ENCODE measurements at places on chromosomes 1 and 21.

- DNase-seq: no peak
Observed at GRCh38 chr1:202164271-202165037, 4.1 kb upstream of the PTPN7 start.

DNA sequence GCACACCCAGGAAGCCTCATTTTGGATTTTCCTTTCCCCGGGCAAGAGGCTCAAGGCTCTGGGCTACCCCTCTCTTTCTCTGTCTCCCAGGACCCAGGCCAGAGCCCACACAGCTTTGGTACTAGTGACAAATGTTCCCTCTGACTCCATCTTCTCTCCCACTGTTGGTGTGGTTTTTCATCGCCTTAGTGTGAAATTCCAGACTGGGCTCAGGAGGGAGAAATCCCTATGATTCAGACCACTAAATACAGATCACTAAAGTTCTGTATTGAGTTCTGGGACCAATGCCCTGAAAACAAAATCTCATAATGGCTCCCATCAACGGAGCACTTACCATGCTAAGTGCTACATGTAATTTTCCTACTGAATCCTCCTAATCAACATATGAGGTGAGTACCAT lies 26.1 kb downstream of the IQGAP3 start:
- no peak for DNase-seq

DNA sequence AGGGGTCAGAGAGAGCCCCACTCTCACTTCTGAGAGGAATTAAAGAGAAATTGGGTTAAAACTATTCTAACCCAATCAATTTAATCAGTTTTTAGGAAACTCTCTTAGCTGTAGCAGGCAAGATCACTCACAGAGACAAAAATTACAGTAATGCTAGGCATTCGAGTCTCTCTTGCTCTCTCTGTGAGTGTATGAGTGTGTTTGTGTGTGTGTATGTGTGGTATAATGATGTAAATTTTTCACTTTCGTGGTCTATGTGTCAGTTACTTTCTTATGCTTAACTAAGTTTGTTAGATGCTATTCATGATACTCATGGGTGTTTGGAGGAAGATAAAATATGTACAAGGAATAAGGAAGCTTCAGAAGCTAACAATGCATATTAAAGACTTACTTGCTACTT lies 131.3 kb downstream of the FASLG start:
- no peak for DNase-seq

DNA sequence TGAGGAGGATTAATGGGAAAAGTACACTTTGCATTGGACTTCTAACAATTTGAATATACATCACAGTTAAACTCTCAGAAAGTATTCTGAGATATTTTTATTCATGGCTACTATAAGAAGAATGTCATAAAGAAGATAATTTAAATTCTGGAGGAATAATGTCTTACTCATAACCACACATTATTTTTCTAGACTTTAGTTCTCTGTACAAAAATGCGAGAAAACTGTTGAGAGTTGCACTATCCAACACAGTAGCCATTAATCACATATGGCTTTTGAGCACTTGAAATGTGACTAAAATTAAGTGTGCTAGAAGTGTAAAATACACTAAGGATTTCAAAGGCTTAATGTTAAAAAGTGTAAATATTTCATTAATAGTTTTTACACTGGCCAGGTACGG lies 53.8 kb downstream of the CRB1 start:
- no peak for DNase-seq

- no peak for DNase-seq
Observed at GRCh38 chr21:43806017-43806710, 16.8 kb downstream of the RRP1 start.

- no peak for DNase-seq
Observed at GRCh38 chr21:29267666-29268065, 31.1 kb upstream of the BACH1 start.

DNA sequence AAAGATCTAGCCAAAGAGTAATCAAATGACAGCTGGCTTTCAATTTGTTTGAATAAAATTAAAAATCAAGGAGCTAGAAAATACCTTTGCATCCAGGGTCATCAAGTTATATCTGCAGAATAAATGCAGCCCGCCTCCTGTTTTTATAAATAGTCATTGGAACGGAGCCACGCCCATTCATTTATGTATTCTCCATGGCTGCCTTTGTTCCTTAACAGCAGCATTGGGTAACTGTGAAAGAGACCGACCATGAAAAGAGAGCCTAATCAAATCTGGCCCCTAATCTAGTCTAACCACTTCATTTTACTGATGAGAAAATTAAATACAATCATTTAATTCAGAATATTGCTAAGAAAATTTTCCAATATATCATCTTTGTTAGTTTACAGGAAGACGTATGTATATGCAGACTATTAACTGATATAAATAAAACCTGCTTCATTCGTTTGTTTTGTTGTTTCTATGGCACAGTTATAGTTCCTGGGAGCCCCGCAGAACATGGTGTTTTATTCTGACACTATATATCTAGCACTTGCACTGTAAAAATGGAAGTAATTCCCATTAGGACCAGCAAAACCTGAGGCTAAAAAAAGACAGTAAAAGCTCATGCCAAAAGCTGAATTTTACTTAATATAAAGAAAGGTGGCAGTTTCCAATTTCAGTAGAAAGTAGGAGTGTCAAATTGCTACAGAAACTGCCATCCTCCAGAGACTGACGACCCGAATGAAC lies 111.8 kb upstream of the PALMD start:
- no peak for DNase-seq

GRCh38 chr1:215052256-215053015 lies 30.1 kb upstream of the KCNK2 start:
- no peak for DNase-seq

DNA sequence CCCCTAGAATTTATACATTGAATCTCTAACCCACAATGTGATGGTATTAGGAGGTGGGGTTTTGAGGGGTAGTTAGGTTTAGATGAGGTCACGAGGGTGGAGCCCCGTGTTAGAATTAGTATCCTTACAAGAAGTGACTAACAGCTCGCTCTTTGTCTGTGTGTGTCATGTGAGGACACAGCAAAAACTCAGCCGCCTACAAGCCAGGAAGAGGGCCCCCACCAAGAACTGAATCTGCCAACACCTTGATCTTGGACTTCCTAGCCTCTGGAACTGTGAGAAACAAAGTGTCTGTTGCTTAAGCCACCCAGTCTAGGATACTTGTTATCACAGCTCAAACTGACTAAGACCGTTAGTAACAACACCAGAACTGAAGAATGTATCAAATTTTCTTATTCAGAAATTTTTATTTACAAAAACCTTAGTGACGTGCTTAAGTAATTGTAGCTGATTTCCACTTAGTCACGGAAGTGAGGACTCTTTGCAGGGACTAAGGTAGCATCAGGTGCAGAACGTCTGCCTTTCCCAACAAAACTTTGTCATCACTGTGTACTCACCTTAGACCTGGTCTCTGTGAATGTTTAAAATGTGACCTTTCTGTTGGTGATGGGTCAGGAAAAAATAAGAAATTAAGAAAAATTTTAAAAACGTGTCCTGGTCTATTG lies 24.5 kb upstream of the LRRC8C start:
- no peak for DNase-seq

DNA sequence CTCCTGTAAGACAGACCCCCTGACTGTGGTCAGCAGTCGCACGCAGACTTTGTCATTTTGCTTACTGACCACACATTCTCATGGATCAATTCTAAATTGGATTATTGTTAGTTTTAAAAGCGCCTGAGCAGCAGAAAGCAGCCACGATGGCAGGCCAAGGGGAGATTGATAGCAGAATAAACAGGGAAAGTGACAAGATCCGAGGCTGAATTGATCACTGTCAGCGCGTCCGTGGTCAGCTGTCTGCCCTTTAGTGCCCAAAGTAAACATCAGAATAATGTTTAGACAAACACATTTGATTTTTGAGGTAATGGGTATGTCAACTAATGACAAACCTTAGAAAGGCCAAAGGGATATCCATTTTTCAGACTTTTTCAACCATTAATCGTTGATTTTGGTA lies 426.8 kb downstream of the SETD4 start:
- no peak for DNase-seq

DNA sequence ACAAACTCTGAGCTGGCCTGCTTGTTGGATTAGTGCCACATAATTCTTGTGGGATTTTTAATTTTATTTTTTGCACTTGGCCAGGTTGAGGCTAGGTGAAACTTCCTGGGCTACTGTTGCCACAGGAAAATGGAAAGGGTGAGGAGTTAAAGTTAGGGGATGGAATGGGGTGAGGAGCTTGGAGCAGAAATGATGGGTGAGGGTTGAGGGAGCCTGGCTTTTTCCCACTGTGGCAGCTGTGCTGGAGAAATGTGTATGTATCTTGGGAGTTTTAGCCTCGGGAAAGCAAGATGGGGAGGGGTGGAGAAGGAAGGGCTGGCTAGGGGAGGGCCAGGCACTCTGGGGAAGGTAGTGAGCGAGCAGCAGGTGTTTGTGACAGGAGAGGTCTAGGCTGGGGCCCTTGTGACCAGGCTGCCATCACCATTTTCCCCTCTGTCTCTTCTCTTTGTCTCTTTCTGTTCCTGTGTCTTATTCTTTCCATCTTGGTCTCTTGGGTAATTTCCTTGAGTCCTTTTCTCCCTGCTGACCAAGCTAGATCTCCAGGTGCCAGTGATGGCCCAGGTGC lies 2.0 kb downstream of the ZNF687 start:
- no peak for DNase-seq

- no peak for DNase-seq
Observed at GRCh38 chr1:32339363-32339978, 3.4 kb upstream of the MARCKSL1 start.

DNA sequence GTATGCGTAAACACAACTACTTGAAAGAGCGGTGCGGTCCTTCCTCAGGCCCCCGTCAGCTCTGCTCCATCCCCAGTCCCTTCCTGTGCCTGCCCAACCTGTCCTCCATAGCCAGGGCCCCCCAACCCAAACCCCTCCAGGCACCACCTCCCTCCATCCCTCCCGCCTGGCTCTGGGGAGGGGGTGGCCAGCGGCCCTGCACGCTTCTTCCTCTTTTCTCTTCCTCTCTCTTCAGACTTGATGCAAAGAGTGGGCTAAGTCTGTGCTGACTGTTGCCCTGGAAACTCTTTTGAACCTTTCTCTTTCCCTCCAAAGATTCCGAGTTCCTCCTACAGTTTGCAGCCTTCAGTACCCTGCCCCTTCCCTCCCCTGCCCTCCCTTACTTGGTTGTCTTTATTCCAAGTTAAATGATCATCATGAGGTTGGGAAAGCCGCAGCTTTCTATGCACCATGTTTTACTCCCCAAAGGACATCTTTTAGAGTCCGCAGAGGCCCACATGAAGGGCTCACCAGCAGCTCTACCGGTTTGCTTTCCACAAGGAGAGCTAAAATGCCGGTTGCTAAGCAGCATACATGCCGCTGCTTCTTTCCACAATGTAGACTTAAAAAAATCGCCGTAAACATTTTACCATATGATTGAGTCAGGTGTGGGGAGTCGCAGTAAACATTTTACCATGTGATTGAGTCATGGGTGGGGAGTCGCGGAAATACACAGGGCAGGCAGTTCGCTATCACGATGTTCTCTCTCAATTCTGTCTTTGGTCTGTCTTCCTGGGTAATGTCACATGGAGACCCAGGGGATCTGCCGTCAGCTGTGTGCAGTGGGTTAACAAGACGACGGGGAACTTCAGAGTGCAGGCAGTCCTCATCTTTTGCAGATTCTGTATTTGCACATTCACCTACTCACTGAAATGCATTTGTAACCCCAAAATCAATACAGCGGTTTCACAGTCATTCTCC lies 525.3 kb downstream of the KIF26B start:
- DNase-seq: no peak

DNA sequence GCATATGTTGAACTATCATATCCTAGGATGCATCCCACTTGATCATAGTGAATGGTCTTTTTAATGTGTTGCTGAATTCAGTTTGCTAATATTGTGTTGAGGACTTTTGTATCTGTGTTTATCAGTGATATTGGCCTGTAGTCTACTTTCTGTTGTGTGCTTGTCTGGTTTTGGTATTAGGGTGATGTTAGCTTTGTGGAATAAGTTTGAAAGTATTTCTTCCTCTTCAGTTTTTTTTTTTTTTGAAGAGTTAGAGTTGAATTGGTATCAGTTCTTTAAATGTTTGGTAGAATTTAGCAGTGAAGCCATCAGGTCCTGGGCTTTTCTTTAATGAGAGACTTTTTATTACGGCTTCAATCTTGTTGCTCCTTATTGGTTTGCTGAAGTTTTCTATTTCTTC lies 162.3 kb downstream of the VAV3 start:
- no peak for DNase-seq

- no peak for DNase-seq
Observed at GRCh38 chr1:75745276-75745675, 20.8 kb downstream of the ACADM start.

GRCh38 chr1:155966135-155966534 lies 12.2 kb downstream of the ARHGEF2 start:
- DNase-seq: no peak

DNA sequence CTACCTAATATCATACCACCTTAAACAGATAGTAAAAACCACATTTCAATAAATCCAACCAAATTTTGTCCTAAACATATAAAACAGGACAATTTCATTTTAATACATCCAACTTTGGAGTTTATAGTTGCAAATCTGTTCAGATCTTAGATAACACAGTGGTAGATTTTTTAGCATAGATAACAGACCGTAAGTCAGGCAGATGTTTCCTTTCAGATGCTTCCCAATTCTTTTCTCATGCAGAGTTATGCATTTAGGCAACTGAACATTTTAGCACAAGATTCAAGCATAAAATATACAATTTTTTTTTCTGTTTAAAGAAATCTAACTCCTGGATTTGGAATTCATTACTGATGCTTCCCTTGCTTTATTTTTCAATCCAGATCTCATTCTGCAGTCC lies 156.5 kb upstream of the ZNHIT6 start:
- DNase-seq: no peak

- no peak for DNase-seq
Observed at GRCh38 chr1:162470216-162470615, 27.4 kb upstream of the UHMK1 start.

DNA sequence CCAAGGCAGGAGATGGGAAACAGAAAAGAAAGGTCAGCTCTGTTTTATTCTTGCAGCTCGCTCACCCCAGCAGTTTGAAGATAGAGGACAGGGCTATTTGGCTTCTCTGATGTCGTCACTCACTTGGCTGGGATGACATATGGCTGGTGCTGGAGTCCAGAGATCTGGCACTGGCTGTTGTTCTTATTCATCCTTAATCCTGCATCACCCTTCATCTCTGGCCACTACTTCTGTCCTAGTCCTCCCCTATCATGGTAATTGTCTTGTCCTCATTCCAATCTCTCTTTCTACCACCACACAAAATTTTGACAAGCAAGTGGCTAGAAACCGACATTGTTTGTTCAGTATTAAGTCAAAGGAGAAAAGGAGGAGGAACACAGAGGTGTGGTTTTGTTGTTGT lies 103.8 kb upstream of the PDE4B start:
- no peak for DNase-seq

DNA sequence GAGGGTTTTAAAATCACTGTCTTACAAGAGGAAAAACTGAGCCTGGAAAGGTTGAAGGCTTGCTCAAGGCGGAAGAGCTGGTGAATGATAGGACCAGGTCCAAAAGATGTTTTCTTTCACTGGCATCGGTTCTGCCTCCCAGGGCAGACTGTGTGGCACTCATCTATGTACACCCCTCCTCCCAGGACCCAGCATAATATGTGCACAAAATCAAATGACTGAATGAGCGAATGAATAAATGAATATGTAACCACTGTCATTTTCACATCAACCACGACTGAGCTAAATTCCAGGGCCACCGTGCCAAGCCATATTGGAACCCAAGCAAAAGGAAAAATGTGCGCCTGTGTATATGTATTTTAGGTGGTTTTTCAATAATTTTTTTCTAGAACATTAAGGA lies 99.3 kb upstream of the ZBTB40 start:
- no peak for DNase-seq

- no peak for DNase-seq
Observed at GRCh38 chr1:116370181-116370580, 2.9 kb upstream of the ATP1A1 start.

GRCh38 chr1:21618561-21619374 lies 50.4 kb downstream of the RAP1GAP start:
- no peak for DNase-seq

- DNase-seq: no peak
Observed at GRCh38 chr1:114623364-114623763, 41.9 kb upstream of the BCAS2 start.
